Stimulated activated CD8-positive, alpha-beta memory T cell treated with anti-CD3 and anti-CD28 coated beads, Interleukin-7, amount 100 ng/mL, for 1 hour (primary cell): ENCODE measurements at places on chromosomes 4 and X.

GRCh38 chrX:506341-506740, 119.6 kb upstream of the PPP2R3B start:
- DNase-seq, result no peak

- no peak for DNase-seq
These were observed 26.1 kb upstream of the CFAP299 start for GRCh38 chr4:80309294-80310004.

GRCh38 chr4:169311643-169312365, 41.0 kb upstream of the SH3RF1 start:
- DNase-seq, result no peak

GRCh38 chr4:105496899-105497298, 23.0 kb upstream of the PPA2 start:
- no peak for DNase-seq

DNA sequence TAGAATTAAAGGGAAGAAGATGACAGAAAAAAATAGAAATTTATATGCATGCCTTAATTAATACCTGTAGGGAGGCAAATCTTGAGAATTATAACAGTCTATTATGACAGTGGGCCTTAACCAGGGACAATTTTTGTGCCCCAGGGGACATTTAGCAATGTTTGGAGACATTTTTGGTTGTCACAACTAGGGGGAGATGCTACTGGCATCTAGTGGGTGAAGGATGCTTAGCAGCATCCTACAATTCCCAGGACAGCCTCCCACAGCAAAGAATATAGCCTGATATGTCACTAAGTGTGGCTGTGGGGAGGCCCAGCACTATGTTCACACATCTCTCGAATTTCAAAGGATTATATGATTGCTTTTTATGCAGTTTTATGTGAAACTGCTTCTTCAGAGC, 10.5 kb downstream of the GPR82 start:
- no peak for DNase-seq

- no peak for DNase-seq
These were observed 787.9 kb upstream of the GALNTL6 start for GRCh38 chr4:171025343-171025742.

DNA sequence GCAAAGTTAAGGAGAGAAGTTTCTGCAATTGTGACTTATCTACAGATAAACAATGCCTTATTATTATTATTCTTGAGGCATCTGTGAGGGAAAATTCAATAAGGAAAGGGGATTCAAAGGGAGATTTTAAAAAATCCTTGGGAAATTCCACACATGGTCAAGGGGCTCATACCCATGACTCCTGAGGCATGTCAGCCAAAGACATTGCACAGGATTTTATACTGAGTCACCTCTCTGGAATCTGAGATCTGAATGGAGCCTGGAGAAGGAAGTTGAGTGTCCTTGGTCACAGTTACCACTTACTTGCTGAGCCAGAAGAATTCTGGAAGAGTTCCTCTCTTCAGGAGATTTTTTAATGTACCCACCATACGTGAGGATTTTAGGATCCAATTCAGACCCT, 14.4 kb upstream of the CXCL8 start:
- DNase-seq, result no peak

DNA sequence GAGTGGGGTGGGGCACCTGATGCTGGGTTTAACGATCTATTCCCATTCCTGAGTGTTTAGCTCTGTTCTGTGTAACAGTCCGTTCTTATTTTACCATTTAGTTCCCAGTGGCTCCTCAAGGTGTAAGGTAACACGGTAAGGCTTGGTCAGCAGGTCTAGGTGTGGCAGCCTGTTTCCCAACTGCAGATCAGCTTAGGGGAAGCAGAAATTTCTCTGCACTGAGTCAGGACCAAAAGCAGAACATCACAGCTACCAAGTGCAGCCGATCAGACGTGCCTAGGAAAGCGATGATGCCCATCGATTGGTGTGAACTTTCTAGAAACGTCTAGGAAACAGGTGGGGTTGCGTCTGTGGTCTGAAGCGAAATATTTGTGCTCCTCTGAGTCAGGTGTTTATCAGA, 240.1 kb downstream of the STIM2 start:
- DNase-seq, result no peak

GRCh38 chr4:52877694-52878093, 15.6 kb downstream of the RASL11B start:
- DNase-seq, result no peak

- no peak for DNase-seq
These were observed 38.6 kb downstream of the LNX1 start for GRCh38 chr4:53552711-53553110.

DNA sequence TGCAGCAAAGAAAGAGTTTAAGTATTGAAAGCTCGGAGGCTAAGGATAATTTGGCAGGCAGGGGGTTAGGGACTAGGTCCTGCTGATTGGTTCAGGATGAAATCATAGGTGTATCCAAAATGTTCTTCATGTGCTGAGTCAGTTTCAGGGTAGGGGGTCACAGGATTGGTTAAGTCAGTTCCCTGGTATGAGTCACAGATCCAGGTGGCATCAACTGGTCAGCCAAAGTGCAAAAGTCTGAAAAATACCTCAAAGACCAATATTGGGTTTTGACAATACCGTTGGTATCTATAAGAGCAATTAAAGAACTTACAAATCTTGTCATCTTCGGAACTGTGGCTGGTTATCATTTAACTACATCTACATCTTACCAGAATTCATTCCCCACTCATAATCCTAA, 25.6 kb upstream of the PRDM8 start:
- no peak for DNase-seq

DNA sequence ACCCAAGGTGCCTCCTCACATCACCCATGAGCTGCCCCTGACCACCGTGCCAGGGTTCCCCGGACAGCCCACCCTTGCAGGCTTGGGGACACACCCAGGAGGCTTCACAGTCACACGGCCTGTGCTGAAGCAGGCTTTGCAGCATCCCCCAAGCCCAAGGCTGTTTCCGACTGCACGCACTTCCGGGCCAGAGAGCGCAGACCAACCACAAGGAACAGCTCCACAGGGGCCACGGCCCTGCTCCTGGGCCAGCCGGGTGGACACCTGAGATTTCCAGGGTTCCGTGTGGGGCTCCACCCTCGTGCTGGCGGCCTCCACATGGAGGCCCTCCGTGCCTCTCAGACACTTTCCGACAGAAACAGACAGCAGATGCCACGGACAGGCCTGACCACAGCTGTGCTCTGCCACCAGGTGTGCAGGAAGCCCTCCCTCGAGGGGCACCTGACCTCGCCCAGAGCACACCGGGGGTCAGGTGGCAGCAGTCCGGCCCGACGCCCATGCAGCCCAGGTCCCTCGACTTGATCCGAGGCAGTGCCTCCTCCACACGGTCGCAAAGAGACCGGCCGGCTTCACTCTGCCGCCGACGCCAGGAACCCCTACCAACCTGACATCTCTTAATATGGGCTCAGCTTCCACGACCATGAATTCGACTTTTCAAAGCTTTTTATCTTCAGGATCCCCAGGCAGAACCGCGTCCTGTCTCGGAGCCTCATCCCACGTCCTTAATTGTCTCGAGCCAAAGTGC, 8.0 kb downstream of the CTBP1 start:
- no peak for DNase-seq

- DNase-seq, result no peak
These were observed 112.3 kb downstream of the NYX start for GRCh38 chrX:41559235-41560052.

- DNase-seq, result no peak
These were observed 137.1 kb downstream of the MID1 start for GRCh38 chrX:10483191-10483831.

- no peak for DNase-seq
These were observed 35.2 kb downstream of the SEPTIN11 start for GRCh38 chr4:76984788-76985211.

DNA sequence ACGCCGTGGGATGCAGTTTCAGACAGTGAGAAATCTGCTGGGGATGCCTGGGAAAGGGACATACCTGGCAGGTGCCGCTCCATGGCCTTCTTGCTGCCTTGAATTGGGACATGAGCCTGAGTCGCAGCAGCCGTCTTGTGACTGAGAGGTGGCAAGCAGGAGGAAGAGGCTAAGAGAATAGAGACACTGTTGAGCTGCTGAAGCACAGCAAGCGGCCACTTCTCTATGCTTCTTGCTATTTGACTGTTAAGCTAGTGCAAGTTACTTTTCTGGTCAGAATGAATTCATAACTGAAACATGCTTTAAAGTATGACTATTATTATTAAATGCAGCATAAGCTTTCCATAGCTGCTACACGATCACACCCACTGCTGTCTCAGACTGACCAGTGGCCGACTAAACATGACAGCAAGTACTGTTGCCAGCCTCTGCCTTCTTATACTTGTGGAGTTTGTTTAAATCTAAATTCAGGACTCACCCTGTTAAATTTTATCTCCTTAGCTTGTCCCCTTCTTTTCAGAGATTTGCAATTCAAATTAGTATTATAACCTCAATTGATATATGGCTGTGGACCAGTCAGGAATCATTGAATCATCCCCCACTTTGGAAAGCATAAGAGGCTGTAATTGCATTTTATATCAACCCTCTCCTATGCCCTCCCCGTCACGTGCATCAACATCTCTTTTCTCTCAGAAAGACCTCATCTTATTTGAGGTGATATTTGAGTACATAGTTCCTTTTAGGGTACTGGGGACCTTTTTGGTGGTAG, 24.8 kb upstream of the ACSL1 start:
- DNase-seq, result no peak

DNA sequence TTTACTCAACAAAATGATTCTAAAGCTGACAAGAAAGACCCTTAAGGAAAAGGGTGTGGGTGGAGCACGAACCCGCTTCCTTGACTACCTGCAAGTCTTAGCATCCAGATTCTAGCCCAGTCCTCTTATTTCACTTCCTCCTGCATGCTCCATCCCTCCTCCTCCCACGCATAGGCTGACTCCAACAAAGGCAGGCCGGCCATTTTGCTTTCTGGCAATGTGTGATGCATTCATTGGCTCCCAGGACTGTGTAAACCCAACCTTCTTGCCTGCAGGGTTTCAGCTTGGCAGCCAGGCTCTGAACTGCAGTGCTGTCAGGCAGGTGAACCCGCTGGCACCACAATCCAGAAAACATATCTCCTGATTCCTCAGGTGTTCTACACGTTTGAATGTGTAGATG, 39.3 kb downstream of the RTL9 start:
- DNase-seq, result no peak

DNA sequence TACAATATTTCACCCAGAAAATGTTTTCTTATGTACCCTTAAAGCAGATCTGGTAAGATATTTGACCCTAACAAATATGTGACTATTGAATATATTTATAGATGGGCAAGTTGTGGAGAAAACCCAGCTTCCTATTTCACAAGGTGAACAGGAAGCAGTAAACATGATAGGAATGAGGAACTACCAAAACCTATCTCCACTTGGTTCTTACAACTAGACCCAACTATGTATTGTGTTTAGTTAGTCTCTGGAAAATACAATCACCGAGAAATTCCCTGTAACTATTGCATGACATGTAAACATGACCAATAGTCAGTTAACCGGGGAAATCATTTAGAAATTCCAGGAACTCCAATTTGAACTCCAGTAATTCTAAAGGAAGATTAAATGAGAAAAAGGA, 8.4 kb upstream of the RXFP1 start:
- DNase-seq, result no peak

DNA sequence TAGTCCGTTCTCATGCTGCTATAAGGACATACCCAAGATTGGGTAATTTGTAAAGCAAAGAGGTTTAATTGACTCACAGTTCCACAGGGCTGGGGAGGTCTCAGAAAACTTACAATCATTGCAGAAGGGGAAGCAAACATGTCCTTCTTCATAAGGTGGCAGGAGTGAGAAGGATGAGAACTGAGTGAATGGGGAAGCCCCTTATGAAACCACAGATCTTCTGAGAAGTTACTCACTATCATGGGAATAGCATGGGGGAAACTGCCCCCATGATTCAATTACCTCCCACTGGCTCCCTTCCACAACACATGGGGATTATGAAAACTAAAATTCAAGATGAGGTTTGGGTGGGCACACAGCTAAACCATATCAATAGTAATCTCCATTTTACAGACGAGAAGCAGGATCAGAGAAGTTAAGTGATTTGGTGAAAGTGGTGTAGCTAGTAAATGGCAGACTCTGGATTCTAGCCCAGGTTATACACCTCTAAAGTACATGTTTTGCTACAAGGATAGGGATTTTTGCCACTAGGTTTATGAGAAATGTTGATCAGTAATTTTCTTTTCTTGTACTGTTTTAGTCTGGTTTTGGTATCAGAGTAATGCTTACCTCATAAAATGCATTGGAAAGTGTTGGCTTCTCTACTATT, 47.3 kb upstream of the C1GALT1C1 start:
- DNase-seq, result no peak

- DNase-seq, result no peak
These were observed 221.8 kb downstream of the MGST2 start for GRCh38 chr4:139887376-139887802.

DNA sequence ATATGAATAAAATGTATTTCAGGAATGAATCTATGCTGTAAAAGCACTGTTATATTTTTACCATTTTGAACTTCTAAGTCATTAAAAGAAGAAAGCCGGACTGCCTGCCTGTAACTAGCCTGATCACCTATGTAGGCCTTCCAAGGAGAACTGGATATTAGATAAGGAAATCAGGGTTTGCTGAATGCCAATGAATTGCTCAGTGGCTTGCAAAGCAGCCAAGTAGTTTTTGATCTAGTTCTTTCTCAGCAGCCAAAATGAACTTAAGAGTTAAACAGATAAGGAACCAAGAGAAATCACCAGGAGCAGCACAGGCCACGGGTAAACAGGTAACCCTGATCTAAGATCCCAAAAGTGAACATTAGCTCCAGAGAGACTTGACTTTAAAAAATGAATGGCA, 3.3 kb downstream of the ANXA5 start:
- no peak for DNase-seq

GRCh38 chr4:127069675-127070074, 563.1 kb upstream of the INTU start:
- DNase-seq, result no peak

DNA sequence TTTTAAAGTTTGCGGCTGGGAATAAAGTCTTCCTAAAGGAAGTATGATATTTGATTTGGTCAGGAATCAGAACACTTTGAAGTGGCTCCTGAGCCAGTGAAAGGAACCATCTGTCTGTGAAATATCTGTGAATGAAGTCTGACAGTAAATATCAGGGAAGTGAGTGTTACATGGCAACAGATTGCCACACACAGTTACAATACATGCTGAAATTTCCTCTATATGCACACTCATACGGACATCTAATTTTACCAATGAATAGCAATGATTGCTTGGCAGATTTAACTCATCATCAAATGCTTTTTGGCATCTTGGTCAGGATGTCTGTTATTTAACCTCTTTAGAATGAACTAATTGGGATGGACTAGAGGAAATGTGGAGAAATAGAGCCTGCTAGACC, 1023.8 kb downstream of the FAT4 start:
- DNase-seq, result no peak

GRCh38 chrX:550514-550913, 80.1 kb upstream of the SHOX start:
- no peak for DNase-seq

- DNase-seq, result no peak
These were observed 236.7 kb downstream of the SLITRK2 start for GRCh38 chrX:146054311-146054710.

- no peak for DNase-seq
These were observed 169.1 kb downstream of the GUCY2F start for GRCh38 chrX:109312757-109313156.

DNA sequence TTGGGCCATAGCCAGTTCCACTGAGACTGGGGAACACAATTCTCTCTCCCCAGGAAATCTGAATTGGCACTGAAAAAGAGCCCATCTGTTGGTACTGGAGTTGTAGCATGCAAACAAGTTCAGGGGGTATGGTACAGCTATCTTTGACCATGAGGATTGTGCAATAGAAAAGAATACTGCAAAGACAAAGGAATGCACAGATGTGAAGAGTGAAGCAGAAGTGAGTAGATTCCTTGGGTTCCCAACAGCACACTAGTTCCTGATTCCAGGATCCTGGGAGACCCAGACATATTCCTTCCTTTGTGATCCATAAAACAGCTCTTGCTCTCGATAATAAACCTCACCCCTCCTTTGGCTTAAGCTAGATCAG, 43.3 kb upstream of the CTAG2 start:
- DNase-seq, result no peak
